ENCODE measurements at places on chromosomes 11 and 22. TPM values are rescaled to one million over a fixed set of nuclear protein-coding genes. Genes with fewer than 3 reads are reported as not detected.

GRCh38 chr11:117471776-117472175 is 144.1 kb downstream of the CEP164 start:
- no peak for DNase-seq

DNA sequence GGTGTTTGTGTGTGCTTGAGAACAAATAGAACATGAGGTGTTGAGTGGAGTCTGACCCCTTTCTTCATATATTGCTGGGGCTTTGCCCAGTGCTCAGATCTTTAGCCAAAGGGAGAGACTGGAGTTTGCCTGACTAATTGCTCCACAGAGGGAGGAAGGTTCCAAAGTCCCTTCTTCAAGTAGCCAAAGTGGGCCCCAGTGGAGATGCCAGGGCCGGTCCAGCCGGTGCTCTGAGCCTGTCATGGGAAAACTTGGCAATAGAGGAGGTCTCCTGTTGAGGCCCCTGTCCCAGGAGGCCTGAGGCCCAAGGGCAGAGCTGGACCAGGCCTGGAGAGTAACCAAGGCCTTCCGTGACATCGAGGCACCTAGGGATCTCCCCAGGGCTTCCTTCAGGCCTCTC is 112.3 kb downstream of the DSCAML1 start:
- DNase-seq: no peak

- DNase-seq: no peak
These were observed at the start of gene TMA7B for GRCh38 chr22:39959640-39960447. Gene TMA7B (plus strand): TSS chr22:39960397. CDS start chr22:39964375, 3,978 bp downstream.

- DNase-seq: no peak
These were observed 583.3 kb upstream of the TENM4 start for GRCh38 chr11:80024119-80024518.

GRCh38 chr11:26088391-26088790 is 243.5 kb upstream of the ANO3 start:
- DNase-seq: no peak

- no peak for DNase-seq
These were observed 176.0 kb downstream of the WNT11 start for GRCh38 chr11:76030286-76030685.

GRCh38 chr11:18347471-18348125 is 25.2 kb downstream of the GTF2H1 start:
- no peak for DNase-seq

DNA sequence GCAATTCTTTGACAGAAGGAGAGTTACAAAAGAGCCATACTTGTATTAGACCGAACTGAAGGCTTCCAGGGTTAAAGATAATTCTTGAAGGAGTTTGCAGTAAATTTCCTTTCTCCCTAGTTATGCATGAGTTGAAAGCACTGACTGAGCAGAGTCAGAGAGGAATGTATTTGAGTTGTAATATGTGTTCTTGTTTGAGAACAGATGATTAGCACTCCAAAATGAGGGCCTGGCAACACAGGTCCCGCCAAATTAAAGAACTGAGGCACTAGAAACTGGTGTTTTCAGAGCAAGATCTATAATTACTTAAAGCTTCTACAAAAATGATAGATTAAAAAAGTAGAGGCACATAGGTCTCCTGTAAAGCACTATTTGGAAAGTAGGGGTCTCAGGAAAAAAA is 970.4 kb downstream of the OPCML start:
- no peak for DNase-seq

- peak; percentile 50 for DNase-seq
These were observed 28.6 kb downstream of the LIF start for GRCh38 chr22:30217698-30218560.

- DNase-seq: no peak
These were observed 7.3 kb upstream of the PKNOX2 start for GRCh38 chr11:125157118-125157733.

GRCh38 chr11:128417607-128418324 is 169.6 kb downstream of the ETS1 start:
- no peak for DNase-seq

DNA sequence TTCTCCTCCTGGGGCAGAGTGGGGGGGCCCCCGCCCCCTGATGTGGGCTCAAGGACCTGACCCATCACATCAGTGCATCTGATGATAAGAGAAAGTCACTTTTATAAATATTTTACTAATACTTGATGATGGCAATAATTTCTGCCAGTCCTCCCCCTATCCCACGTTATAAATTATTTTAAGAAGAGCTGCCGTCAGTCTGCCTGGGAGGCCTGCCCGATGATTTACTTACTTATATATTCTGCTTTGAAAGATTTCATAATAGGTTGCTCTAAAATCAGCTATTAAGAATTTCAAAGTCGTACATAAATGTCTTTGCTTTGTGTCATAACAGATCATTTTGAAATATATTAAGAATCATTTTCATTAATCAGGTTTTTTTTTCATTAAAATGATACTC is 58.8 kb downstream of the MYO18B start:
- DNase-seq: no peak

The APOA5 gene
- not detected for total RNA-seq

Measured in cerebellum (tissue), 4 donors.